Thyroid gland (tissue), 4 donors: ENCODE measurements at places on chromosomes 3 and 15. TPM values are rescaled to one million over a fixed set of nuclear protein-coding genes. Genes with fewer than 3 reads are reported as not detected.

PATL2 gene
- 3.8 TPM for total RNA-seq

GRCh38 chr3:171187706-171188290, 161.3 kb upstream of the SLC2A2 start:
- peak; percentile 8 for DNase-seq

GRCh38 chr15:75371486-75371885, 3.1 kb upstream of the MAN2C1 start:
- DNase-seq: no peak

POPDC2 gene
- 4.2 TPM for total RNA-seq

SAMD7 gene
- total RNA-seq: not detected

DNA sequence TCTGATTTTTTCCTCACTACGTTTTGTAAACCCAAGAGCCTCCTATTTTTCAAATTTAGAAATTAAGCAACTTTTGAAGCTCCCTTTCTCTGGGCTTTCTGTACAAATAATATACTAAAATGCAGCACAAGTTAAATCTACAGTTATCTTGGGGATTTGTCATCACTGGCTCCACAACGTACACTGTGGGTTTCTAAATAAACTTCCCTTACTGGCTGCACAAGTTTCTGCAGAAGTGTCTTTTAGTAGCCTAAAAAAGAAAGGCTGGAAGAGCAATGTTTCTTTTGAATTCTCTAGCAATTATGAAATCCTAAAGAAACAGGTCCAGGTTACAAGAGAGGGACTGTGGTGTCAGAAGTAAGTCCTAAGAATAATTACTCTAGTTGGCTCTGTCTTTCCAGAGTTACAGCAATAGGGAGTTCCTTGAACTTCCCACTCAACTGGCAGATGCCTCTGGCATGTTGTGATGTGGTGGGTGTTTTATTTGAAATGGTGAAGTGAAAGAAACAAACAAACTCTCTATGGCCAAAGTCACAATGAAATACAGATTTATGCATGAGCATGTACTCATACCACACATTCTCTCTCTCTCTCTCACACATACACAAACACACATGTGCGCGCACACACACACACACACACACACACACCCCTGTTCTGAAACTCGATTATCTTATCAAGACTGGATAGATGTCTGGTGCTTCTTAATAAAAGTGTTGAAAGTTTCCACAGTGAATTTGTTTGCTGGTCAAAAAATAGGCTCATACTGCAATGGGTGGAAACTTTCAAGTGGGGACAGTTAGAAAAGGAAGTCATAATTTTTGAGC, 198.2 kb downstream of the SSR3 start:
- no peak for DNase-seq

ITGA11 gene
- 3.0 TPM for total RNA-seq

GRCh38 chr15:99911816-99912215, 178.6 kb upstream of the LYSMD4 start:
- peak; percentile 25 for DNase-seq

GRCh38 chr3:193960487-193961274, 175.3 kb upstream of the HES1 start:
- DNase-seq: no peak

KIF23 gene
- 3.3 TPM for total RNA-seq

GRCh38 chr3:147699175-147699838, 290.1 kb downstream of the ZIC1 start:
- DNase-seq: no peak

GRCh38 chr3:149968216-149968615, 2.5 kb downstream of the PFN2 start:
- DNase-seq: no peak

GABPB1 gene
- 26.0 TPM for total RNA-seq

SCG5 gene
- total RNA-seq: 11.8 TPM

CHL1 gene
- 4.3 TPM for total RNA-seq

LRRC3B gene
- under 0.01 TPM for total RNA-seq

P3H2 gene
- total RNA-seq: 4.2 TPM

DNA sequence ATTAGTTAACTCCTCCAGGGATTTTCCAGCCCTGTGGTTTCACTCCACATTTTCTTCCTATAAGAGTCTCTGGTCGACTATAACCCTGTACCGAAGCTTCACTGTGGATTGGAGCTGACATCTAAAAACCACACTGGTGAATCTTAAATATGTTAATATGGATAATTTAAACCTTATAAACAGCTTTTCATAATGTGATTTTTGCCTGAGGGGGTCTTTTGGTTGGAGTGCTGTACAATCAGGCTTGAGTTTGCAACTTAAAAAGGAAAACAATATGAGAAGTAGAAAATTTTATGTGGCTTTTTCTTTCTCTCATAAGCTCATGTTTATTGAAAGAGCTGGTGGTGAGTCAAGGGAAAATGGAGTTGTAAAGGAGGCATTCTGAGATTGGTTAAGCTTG, 313.7 kb downstream of the VPS13C start:
- no peak for DNase-seq

- no peak for DNase-seq
These were observed 65.4 kb downstream of the KCNH8 start for GRCh38 chr3:19213603-19214220.

AGBL1 gene
- not detected for total RNA-seq

- DNase-seq: no peak
These were observed 4.4 kb downstream of the SCN5A start for GRCh38 chr3:38645076-38645475.

FGF12 gene
- 2.2 TPM for total RNA-seq

TERC gene
- total RNA-seq: 157 TPM

CCDC39 gene
- not detected for total RNA-seq

DNA sequence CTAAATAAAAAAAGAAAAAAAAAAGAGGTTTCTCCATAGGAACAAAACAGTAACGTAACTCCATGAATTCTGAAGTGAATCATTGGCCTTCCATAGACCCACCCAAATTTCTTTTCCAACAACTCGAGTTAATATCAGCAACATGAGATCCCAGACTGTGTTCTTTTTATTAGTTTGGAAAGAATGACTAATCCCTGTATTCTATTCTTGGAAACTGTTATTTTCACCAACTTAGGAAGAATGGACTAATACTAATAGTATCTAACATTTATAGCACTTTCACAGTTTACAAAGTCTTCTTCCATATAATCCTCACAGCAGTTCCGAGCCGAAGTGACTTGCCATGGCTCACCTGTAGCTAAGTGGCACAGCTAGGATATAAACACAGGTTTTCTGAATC, 72.7 kb upstream of the SLC4A7 start:
- DNase-seq: no peak

GRCh38 chr15:39332846-39333245, 248.0 kb upstream of the THBS1 start:
- DNase-seq: no peak

GRCh38 chr15:70054884-70055387, 42.8 kb downstream of the TLE3 start:
- no peak for DNase-seq

DNA sequence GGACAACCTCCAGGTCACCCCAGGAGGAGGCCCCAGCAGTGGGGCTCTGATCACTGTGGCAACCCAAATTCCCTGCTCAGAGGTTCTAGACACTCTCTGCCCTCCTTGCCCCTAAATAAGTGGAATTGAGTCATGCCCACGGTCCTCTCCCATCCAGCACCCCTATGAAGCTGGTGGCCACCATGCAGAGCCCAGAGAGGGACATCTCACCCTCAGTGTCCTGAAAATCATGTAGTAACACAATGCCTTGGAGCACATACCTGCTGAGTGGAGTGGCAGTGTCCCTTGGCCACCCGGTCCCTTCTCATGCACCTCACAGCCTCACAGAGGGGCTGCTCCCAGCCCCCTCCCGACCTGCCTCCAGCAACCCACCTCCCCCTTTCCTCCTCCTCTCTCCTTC, 114.3 kb upstream of the MEF2A start:
- no peak for DNase-seq

DNA sequence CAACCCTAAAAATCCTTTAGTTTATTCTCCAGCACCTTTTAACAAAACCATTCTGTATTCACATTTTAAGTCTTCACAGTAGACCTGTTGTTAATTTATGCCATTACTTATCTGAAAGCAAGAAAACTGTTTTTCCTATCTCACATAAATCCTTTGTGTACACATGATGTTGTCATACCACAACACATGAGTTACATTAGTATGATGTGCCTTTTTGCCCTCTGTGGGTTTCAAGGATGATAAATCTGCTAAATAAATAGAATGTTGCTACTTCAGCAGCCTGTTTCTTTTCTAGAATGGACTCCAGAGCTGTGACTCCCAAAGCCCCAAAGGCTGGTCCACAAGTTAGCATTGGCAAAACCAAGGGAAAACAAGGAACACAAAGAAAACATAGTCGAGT, 151.6 kb downstream of the SERPINI1 start:
- DNase-seq: no peak

GOLGA8R gene
- total RNA-seq: 24.6 TPM

- DNase-seq: no peak
These were observed 84.5 kb downstream of the ATP2B2 start for GRCh38 chr3:10420745-10421475.

- DNase-seq: no peak
These were observed 46.2 kb upstream of the THRB start for GRCh38 chr3:24540821-24541220.

HRH1 gene
- 1.9 TPM for total RNA-seq

DNA sequence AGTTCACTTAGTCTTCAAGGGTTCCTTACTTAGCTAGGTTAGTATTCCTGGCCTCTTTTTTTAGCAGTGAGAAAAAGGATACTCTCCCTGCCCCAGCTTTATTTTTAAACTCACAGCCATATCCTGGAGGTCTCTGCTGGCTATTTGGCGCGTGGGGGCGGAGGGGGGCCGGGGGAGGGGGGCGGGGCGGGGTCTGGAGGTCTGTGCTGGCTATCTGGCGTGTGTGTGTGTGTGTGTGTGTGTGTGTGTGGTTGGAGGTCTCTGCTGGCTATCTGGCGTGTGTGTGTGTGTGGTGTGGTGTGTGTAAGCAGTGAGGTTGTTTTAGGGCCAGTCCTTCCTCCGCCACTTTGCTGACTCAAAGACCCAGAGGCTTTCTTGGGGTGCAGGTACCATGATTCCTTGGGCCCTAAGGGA, 579 bp upstream of the PLAAT1 start:
- DNase-seq: peak; percentile 20

CADM2 gene
- 4.2 TPM for total RNA-seq

DNA sequence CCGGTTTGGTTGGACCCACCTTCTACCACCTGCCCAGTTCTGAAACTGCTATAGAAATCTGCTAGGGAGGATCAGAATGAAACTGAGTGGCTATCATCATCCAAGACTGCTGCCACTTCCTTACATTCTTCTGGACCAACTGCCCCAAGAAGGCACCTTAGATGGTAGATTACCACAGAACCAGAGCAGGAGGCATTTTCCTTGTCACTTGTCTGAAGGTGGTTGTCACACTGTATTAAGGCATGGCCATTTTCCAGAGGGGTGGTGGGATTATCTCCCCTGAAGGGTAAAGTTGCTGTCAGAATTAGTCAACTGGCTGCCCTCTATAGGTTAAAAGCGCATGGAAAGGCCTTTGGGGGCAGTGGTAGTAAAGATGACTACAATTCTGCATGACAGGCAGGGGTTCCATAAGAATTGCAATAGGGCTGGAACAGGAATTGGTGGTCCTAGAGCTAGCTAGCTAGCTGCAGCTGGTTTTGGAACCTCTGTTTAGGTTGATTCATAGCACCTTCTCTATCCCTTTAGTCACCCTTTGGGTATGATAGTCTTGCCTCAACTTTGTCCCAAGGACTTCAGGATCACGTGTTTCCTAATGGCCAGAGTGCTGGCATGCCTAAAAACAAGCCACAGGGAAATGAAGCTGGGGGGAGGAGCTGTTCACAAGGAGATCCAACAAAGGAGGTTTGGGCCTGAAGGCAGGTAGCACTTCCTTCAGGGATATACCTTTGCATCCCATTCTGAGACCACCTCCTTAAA, 4.8 kb upstream of the CSPG5 start:
- DNase-seq: no peak

GRCh38 chr3:186772281-186772694, 11.1 kb upstream of the EIF4A2 start:
- no peak for DNase-seq

- DNase-seq: no peak
These were observed 761.3 kb downstream of the AGBL1 start for GRCh38 chr15:86840996-86841395.

- DNase-seq: no peak
These were observed 32.4 kb upstream of the PLSCR2 start for GRCh38 chr3:146501752-146502151.

- DNase-seq: no peak
These were observed 1.9 kb downstream of the ZBTB47 start for GRCh38 chr3:42655331-42655888.

GRCh38 chr3:178485756-178486155, 50.5 kb upstream of the KCNMB2 start:
- no peak for DNase-seq

- DNase-seq: no peak
These were observed 5.7 kb upstream of the MAPK6 start for GRCh38 chr15:52013151-52013791.

OR5K2 gene
- not detected for total RNA-seq

AGTR1 gene
- total RNA-seq: 19.5 TPM

DNA sequence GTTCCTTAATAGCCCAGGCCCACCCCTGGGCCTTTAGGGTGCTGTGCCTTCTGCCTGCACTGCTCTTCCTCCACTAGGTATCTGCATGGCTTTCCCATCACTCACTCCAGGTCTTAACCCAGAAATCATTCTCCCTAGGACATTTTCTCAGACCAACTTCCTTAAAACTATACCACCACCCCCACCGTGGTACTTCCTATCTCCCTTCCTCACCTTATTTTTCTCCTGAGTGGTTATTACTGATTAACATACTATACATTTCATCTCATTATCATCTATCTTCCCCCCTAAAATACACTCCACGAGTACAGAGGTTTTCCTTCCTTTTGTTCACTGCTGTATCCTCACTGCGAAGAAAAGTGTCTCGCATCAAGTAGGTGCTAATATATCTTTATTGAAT, 115.2 kb downstream of the ANO10 start:
- no peak for DNase-seq

GRCh38 chr3:46854555-46854991, 8.7 kb downstream of the MYL3 start:
- no peak for DNase-seq
